CD4-positive, alpha-beta T cell treated with Interleukin-17A for 1 hour (primary cell): ENCODE measurements at places on chromosomes 7 and 10.

- no peak for DNase-seq
These were observed 1.5 kb downstream of the ACTR3B start for GRCh38 chr7:152760854-152761748.

GRCh38 chr7:108078691-108079090 is 51.5 kb downstream of the LAMB4 start:
- DNase-seq: no peak

GRCh38 chr7:116576350-116577319 is 51.8 kb downstream of the CAV1 start:
- no peak for DNase-seq

GRCh38 chr10:132982301-132982989 is 40.1 kb upstream of the CFAP46 start:
- DNase-seq: no peak

DNA sequence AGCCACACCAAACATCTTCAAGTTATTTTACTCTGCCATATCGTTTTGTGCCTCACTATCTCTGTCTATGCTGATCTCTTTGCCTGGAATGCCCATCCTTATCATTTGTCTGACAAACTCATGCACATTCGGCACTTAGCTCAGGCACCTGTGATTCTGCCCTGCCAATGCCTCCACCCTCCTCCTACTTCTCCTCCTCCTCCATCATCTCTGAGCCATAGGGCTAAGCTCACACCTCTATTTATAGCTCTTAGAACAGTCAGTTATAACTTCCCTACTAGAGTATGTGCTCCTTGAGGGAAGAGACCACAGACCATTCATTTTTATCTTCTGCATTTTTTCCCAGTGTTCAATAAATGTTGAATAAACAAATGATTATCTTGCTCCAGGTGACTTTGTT is 51.2 kb upstream of the CDK13 start:
- no peak for DNase-seq

DNA sequence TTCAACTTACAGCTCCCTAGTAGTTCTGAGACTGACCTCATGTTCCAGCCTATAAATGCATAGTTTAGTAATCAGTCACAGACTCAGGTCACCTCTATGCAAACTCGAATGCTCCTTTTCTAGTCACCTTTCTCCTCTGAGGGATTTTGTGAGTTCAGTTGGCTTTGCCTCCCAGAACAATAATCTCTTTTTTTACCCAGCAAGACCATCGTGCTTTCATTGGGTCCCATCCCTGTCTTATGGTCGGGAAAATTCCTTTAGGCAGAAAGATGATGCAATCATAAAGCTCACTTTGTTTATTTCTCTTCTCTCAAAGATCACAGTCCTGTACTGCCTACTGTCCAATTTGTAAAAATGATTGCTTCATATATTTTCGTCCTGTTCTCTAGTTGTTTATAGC is 38.4 kb downstream of the TWIST1 start:
- no peak for DNase-seq

DNA sequence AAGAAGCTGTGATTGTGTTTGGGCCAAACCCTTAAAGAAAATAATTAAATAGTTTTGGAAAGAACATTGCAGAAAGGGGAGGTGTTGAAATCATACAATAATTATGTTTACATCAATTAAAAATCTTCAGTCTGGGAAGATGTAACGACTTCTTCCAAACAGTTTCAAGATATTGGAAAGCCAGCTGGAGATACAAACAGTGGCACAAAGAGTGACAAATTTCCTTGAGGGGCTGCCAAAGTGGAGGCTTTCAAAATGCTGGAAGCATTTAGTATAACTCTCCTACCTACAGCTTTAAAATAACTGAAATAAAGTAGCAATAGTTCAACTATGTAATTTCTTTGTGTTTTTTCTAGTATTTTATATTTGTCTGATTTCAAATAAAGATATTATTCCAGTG is 405.0 kb downstream of the DNAJB9 start:
- no peak for DNase-seq

DNA sequence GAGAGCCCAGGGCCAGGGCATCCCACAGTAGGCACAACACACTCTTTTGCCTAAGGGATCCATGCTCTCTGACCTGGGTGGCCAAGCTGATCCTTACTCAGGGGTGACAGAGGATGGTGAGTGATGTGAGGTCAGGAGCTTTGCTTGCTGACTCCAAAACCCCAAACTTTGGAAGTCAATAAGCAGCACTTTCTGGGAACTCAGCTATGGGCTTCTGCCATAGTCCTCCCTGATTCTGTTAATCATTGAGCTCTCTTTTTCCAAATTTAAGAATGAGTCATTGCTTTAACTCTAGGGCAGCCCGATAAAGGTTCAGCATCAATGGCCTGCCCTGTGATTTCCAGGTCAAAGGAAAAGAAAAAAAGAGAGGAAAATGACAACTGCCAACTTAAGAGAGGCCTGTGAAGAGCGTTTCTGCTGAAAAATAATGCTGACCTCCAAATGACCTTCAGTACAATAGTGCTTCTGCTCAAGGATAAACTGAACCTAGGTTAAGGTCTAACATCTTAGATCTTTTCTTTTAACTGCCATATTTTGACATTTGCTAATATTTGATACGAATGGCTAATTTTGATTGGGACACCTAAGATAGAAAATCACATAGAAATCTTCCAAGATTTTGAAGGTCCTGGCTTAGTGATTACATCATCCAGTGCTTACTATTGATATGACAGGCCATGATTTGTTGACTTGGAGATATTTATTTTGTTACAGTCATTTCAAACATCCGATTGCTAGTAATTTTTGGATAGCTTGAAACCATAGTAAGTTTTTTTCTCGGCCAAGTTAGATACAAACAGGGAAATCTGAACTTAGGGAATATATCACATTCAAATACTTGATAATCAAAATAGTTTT is 20.8 kb upstream of the RELN start:
- no peak for DNase-seq

DNA sequence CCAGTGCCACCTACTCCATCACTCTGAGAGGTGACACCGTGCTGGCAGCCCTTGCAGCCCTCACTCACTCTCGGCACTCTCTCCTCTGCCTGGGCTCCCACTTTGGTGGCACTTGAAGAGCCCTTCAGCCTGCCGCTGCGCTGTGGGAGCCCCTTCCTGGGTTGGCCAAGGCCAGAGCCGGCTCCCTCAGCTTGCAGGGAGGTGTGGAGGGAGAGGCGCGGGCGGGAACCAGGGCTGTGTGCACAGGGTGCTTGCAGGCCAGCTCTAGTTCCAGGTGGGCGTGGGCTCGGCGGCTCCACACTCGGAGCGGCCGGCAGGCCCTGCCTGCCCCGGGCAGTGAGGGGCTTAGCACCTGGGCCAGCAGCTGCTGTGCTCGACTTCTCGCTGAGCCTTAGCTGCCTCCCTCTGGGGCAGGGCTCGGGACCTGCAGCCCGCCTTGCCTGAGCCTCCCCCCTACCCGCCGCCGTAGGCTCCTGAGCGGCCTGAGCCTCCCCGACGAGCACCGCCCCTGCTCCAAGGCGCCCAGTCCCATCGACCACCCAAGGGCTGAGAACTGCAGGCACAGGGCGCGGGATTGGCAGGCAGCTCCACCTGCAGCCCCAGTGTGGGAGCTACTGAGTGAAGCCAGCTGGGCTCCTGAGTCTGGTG is 48.7 kb upstream of the SLC35G1 start:
- no peak for DNase-seq

DNA sequence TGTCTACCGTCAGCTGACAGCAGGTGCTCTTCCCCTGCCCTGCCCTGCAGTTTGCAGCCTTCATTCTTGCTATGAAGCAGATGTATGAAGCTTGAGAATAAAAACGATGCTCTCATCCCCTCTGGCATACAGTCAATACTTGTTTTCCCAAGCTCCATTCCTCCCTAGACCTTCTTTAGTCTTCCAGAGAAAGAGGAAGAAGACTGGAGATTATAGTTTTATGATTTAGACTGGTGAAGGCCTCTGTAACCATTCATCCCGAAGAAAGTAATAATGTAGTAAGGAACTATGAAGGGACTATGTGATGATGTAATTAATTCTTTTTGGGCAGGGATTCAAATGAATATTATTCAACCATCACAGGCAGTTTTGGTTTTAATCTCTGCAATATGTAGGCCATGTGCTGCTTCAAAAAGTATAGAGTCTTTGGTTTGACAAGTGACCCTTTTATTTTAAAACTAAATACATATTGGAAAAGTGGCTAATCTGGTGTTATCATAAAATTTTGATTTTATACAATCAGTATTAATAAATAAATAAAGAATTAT is 242.4 kb upstream of the KIAA1217 start:
- DNase-seq: no peak

GRCh38 chr7:151179946-151180345 is 7.1 kb downstream of the ASB10 start:
- DNase-seq: no peak

- no peak for DNase-seq
These were observed 1.1 kb downstream of the FIS1 start for GRCh38 chr7:101243646-101244374.

DNA sequence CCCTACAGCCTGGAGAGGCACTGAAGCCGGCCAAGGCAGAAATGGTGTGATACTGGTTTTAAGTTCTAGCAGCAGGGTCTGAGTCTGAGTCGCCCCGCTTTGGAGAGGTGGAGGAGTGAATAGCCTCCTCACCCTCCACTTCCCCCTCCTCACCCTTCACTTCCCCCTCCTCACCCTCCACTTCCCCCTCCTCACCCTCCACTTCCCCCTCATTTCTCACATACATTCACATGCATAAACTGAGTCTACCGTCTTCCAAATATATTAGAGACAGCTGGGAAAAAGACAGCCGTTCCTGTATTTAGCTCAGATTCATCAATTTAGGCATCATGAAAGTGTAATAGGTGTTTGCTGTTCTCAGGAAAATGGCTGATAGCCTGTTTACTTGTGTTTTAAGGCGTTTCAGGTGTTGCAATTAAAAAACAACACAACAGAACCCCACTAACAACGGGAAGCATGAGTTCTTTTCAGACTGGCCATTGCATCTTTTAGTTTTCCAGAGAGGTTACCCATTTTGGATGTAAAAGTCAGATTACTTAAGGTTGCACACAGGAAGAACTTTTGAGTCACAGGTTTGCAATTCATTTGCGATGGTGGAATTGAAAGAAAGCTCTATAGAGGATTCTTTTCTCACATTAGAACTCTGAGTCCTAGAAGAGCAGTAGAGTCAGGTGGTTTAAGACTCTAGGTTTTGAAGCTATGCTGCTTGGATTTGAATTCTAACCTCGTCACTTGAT is 861 bp downstream of the NRBF2 start:
- DNase-seq: peak; percentile 10

GRCh38 chr10:46239247-46239646 is 47.5 kb upstream of the ANTXRL start:
- DNase-seq: no peak

GRCh38 chr7:19519443-19520021 is 189.3 kb downstream of the POLR1F start:
- DNase-seq: no peak

DNA sequence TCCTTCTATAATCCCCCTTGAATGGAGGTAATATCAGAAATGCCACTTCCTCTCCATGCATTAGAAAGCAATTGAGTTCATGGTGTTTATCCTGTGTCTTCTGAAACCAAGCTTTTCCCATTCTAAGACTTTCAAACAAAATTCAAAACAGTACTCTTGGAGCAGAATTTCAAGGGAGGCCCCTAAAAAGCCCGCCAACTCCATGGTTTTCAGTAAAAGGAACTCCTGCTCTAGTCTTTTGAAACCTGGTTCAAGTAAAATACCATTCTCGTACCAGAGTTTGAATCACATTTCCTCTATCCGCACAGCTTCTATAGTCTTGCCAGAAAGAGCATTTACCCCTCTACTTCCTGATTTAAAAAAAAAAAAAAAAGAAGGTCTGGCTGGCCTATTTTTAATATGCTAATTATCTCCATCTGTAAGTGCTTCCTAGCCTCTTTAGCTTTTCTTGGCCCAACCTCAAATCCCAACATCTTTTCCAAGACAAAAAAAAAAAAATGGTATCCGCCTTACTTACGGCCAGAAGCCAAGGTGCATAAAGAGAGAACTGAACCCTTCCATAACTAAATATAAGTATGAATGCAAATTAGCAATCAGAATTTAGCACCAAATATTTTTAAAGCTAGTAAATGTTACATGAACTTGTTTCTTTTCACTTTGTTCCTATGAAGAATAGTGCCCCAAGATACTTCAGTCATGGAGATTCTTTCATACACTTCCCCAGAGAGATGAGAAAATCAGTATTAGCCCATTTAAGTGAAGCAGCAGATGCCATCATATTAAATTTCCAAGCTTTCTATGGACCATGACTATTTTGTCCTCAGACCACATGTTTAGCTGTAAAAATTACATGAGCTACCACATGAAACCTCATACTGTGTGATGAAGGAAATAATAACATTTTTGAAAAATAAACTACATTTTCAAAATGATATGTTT is 199.9 kb upstream of the FAM3C start:
- no peak for DNase-seq

DNA sequence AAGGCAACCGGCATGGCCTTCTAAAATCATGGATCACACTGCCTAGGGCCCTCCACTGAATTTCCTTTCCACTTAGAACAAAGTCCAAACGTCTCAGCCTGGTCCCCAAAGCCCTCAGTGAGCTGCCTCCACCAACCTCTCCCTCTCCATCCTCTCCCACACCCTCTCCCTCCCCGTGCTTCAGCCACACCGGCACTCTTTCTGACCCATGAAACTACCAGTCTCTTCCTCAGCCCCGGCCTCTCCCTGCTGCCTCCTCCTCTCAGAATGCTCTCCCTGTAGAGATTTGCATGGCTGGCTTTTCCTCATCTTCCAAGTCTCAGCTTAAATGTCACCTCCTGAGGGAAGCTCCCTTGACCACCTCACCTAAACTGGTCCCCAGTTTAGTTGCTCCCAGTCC is 219.0 kb upstream of the ZMIZ1 start:
- DNase-seq: no peak
